ENCODE measurements at places on chromosomes 6 and 20.

- DNase-seq: no peak
Observed at GRCh38 chr6:74658391-74658790, 547.5 kb downstream of the COL12A1 start.

DNA sequence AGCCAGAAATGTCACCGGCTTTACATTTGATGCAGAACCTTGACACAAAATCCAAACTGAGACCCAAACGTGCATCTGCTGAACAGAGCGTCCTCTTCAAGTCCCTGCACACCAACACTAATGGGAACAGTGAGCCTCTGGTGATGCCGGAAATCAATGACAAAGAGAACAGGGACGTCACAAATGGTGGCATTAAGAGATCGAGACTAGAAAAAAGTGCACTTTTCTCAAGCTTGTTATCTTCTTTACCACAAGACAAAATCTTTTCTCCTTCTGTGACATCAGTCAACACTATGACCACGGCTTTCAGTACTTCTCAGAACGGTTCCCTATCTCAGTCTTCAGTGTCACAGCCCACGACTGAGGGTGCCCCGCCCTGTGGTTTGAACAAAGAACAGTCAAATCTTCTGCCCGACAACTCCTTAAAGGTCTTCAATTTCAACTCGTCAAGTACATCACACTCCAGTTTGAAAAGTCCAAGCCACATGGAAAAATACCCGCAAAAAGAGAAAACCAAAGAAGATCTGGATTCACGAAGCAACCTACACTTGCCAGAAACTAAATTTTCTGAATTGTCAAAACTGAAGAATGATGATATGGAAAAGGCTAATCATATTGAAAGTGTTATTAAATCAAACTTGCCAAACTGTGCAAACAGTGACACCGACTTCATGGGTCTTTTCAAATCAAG lies 108.4 kb downstream of the RTN4IP1 start:
- DNase-seq: no peak

DNA sequence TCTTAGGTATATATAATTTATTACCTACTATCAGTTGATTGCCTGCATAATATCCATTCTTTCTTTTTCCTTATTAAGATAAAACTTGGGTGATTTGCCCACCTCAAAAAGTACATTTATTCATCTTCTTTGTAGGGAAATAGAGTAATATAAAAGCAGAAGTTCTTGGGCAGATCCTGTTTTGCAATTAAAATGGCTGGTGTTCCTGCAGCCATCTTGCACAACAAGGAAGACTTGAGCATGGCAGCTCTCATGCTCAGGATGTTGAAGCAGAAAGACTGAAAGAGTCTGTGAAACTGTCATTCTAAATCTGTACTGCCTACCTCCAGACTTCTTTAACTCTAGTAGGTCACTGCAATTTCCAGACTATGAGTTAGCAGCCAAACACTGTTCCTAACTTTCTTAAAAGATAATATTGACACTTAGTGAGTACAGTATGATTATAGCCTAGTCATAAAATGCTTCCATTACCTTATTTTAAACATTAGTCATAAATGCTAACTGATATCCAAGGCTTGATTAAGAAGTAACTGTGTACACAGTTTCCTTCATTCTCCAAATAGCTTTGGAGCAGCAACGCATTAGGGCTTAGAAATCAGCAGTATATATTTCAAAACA lies 24.6 kb upstream of the HTR1B start:
- no peak for DNase-seq

DNA sequence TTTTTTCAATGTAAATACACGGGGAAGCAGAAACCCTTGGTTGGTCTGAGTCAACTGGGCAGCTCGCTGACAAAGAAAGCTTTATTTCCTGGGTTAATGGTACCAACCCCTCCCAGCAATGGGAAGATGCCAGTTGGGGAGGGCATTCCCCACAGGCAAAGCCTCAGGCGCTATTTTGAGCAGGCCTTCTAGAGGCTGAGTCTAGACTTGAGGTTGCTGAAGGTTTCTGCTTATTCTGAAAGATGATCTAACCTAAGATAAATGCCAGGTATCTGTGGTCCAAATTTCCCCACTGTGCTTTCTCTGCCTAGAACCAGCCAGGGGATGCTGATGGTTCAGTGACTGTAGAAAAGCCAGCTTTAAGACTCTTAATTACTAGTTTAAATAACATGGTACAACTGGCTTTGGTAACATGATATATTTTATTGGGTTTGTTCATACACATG lies 172.5 kb upstream of the JARID2 start:
- no peak for DNase-seq

- no peak for DNase-seq
Observed at GRCh38 chr20:16216227-16216913, 356.9 kb downstream of the KIF16B start.

- no peak for DNase-seq
Observed at GRCh38 chr6:129489215-129489765, 220.7 kb downstream of the ARHGAP18 start.

GRCh38 chr20:54107600-54108325 lies 37.4 kb upstream of the BCAS1 start:
- DNase-seq: peak; percentile 71

GRCh38 chr6:78962448-78962847 lies 95.1 kb downstream of the IRAK1BP1 start:
- no peak for DNase-seq

DNA sequence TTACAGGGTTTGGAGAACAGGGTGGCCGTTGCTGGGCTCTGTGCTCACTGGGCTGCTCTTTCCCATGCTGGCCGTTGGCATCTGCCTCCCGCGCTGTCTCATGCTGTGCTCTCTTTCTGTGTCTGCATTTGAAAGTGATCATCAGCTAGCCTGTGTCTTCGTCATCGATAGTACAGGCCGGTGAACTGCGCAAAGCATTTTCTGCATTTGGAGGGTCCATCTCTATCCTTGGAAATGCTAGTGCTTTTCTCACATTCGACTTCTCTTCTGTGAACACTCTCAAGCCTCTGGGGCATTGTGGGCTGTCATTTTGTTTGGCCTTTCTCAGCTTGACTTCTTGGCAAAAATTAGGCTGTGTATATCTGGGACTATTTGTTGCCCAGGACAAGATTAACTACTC lies 6.8 kb upstream of the SNHG17 start:
- no peak for DNase-seq

- no peak for DNase-seq
Observed at GRCh38 chr6:79622364-79622763, 8.8 kb upstream of the SH3BGRL2 start.

GRCh38 chr6:57275384-57275783 lies 42.0 kb upstream of the PRIM2 start:
- DNase-seq: no peak

DNA sequence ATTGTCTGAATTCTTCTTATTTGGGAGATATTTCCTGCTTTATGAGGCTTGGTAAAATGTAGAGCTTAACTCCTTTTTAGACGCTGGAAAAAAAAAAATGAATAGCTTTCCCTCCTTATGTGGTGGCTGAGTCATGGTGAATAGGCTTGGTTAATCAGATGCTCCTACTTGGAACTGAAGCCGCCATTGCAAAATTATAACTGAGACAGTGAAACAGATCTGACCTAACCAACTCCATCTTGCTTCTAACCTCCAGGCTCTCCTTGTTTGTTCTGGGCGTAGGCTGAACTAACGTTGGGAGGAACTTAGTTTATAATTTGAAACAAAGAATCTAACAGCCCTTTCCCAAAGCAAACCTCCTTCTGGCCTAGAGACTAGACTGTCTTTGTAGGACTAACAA lies 43.2 kb upstream of the PLCB4 start:
- no peak for DNase-seq

- DNase-seq: no peak
Observed at GRCh38 chr6:7163661-7164071, 55.9 kb downstream of the RREB1 start.

GRCh38 chr20:64220891-64221527 lies 34.5 kb upstream of the PCMTD2 start:
- no peak for DNase-seq

- no peak for DNase-seq
Observed at GRCh38 chr6:44161997-44162338, 3.3 kb downstream of the CAPN11 start.

- DNase-seq: peak; percentile 97
Observed at GRCh38 chr20:38355161-38356012, 9.1 kb downstream of the LBP start.

DNA sequence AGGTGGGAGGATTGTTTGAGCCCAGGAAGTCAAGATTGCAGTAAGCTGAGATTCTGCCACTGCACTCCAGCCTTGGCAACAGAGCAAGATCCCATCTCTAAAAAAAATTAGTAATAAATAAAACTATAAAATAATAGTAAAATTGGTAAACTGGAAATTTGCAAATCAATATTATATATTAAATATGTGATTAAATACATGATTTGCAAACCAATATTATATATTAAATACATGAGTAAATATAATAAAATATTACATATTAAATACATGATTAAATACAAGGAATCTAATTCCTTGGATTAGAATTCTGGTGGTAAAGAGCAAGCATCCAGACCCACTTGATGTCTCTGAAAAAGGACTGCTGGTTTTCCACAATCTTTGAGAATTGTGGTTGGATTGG lies 35.8 kb downstream of the FUT9 start:
- no peak for DNase-seq

- no peak for DNase-seq
Observed at GRCh38 chr6:87421576-87421975, 13.8 kb downstream of the CFAP206 start.

- no peak for DNase-seq
Observed at GRCh38 chr6:99305021-99305554, 44.4 kb downstream of the FAXC start.

- no peak for DNase-seq
Observed at GRCh38 chr20:17083738-17084137, 143.1 kb upstream of the PCSK2 start.

DNA sequence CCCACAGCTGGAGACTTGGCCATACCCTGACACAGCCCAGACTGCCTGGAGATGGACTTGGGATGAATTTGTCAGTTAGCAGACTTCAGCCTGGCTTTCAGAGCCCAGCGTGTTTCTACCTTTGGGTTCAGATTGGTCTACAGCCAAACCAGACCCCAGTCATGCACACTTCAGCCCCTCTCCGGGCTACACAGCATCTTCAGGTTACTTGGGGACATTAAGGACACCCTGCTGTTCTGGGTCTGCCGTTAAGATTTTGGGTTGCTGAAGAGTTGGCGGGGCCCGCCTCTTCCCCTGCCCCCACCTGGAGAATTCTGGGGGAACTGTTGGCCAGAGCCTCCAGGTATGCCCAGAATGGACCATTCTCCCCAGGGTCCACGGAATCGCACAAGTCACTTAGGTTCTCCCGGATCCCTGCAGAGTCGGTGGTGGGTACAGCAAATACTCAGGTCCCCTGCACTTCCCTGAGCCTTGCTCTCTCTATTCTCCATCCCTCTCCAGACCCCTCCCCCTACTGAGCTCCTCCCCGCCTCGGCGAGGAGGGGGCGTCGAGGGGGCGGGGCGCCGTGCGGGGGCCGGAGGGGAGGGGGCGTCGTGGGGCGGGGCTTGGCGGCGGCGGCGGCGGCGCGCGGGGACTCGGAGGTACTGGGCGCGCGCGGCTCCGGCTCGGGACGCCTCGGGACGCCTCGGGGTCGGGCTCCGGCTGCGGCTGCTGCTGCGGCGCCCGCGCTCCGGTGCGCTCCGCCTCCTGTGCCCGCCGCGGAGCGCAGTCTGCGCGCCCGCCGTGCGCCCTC lies at the start of gene PTK7:
Gene PTK7, plus strand, starts transcription at position 645 of the 794 bp plus-strand sequence. CDS start 175 bp downstream, outside the sequence.
- no peak for DNase-seq

GRCh38 chr6:135096403-135097130 lies 41.9 kb upstream of the HBS1L start:
- no peak for DNase-seq

- no peak for DNase-seq
Observed at GRCh38 chr6:105170059-105170458, 9.8 kb downstream of the POPDC3 start.

GRCh38 chr6:15282334-15282733 lies 36.5 kb downstream of the JARID2 start:
- no peak for DNase-seq

- no peak for DNase-seq
Observed at GRCh38 chr20:44247131-44247571, at the start of gene GDAP1L1. TSS of gene GDAP1L1 (plus strand) at chr20:44247308. CDS start at chr20:44247335, 27 bp downstream.

DNA sequence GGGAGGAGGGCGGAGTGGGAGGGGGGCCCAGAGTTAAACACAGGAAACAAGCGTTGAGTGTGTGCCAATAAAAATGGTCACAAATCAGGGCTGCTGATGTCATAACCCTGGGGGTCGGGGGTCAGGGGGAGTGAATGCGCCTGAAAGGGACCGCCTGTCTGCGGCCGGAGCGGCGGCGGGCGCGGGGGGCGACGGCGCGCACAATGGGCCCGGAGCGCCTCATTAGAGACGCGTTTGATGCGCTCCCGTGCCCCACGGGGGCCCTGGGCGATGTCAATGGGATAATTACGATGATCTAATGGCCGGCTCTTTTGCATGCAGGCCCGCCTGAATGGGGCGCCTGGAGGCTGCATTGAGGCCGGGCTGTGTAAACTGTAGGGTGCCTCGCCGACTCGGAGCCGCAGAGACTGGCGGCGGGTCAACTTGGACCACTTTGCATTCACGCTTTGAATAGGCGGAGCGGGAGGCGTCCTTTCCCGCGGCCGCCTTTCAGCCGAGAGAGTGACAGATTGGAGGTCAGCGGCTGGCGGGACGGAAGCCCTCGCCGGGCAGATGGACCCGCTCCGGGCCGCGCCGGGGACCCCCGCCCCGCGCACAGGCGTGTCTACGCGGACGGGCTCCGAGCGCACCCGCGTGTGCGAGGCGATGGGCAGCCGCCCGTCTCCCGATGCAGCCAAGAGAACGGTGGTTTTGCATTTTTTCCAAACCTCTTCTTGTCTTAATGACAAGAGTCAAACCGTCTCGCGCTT lies 296.1 kb downstream of the TFAP2C start:
- no peak for DNase-seq

GRCh38 chr6:123879749-123880148 lies 76.1 kb downstream of the NKAIN2 start:
- no peak for DNase-seq

DNA sequence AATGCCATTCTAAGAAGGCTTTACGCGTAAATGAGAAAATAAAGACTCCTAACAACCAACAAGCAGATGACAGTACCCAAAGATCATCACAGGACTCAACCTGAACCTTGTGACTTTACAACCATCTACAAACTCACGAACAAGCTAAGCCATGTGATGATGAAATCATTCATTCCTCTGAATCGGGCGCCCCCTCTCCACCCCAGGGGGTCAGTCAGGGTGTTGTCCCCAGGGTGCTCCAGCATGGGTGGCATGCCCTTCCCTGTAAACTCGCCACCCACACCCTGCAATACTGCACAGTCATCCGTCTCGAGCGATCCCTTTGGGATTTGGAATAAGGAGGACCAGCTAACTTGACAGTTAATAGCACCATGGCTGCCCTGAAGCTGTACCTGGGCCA lies 12.6 kb downstream of the SERPINB6 start:
- DNase-seq: no peak

GRCh38 chr20:37090407-37090806 lies 5.4 kb downstream of the RBL1 start:
- DNase-seq: no peak

- no peak for DNase-seq
Observed at GRCh38 chr6:32128751-32129296, 778 bp upstream of the ATF6B start.

GRCh38 chr6:53487080-53487479 lies 57.8 kb downstream of the GCLC start:
- DNase-seq: no peak

- peak; percentile 47 for DNase-seq
Observed at GRCh38 chr6:104226790-104227446, 632.8 kb downstream of the HACE1 start.

- no peak for DNase-seq
Observed at GRCh38 chr20:1568163-1568490, 10.6 kb upstream of the SIRPD start.

All from left lobe of liver (tissue), 2 donors.